Caki2 (cell line): ENCODE measurements at places on chromosomes 7 and 10. TPM values are rescaled to one million over a fixed set of nuclear protein-coding genes. Genes with fewer than 3 reads are reported as not detected.

The TMEM139 gene
- 79.0 and 102 TPM in 2 replicates for total RNA-seq

The TSPAN12 gene
- 45.3 and 46.5 TPM in 2 replicates for total RNA-seq

The DGKB gene
- not detected in 2 replicates for total RNA-seq

The DENND2A gene
- total RNA-seq = 0.34 and 0.75 TPM in 2 replicates

The SORBS1 gene
- total RNA-seq = 2.7 and 3.4 TPM in 2 replicates

The SPDYE9 gene
- total RNA-seq = not detected in 2 replicates

The OR2A1 gene
- total RNA-seq = not detected in 2 replicates

The CUTC gene
- total RNA-seq = 13.4 and 21.3 TPM in 2 replicates

The SFTPD gene
- total RNA-seq = 2.8 TPM in 1 of 2 replicates, not detected in the other

The LIPF gene
- total RNA-seq = not detected in 2 replicates

The GSTO2 gene
- total RNA-seq = 2.8 and 15.1 TPM in 2 replicates

The HIBADH gene
- 171 and 192 TPM in 2 replicates for total RNA-seq

The HBP1 gene
- 44.4 and 47.3 TPM in 2 replicates for total RNA-seq

The OR2A12 gene
- total RNA-seq = not detected in 2 replicates

The SLC12A9 gene
- total RNA-seq = 16.5 and 19.8 TPM in 2 replicates

The UCN3 gene
- total RNA-seq = not detected in 2 replicates

The ANKRD22 gene
- total RNA-seq = not detected in 2 replicates

The VSTM2A gene
- total RNA-seq = not detected in 2 replicates

The PLXDC2 gene
- total RNA-seq = 4.7 and 7.4 TPM in 2 replicates

The SEMA3C gene
- total RNA-seq = 49.8 and 69.8 TPM in 2 replicates

The C10orf67 gene
- 0.07 and 0.14 TPM in 2 replicates for total RNA-seq

The SLC35G1 gene
- 0.49 and 1.3 TPM in 2 replicates for total RNA-seq

The NME8 gene
- total RNA-seq = not detected in 2 replicates

The RAB19 gene
- 6.3 TPM in 1 of 2 replicates, not detected in the other for total RNA-seq

The ADIRF gene
- total RNA-seq = not detected in 2 replicates

The PON1 gene
- total RNA-seq = not detected in 2 replicates

The SPAM1 gene
- total RNA-seq = not detected in 2 replicates

The DRGX gene
- total RNA-seq = not detected in 2 replicates

The SYT15 gene
- total RNA-seq = not detected in 2 replicates

The MSMB gene
- total RNA-seq = not detected in 2 replicates

The ICA1 gene
- 2.1 and 12.5 TPM in 2 replicates for total RNA-seq

The ATOH7 gene
- total RNA-seq = not detected in 2 replicates

The ARF5 gene
- 308 and 345 TPM in 2 replicates for total RNA-seq

The C7orf25 gene
- total RNA-seq = 12.2 and 14.4 TPM in 2 replicates

The NUTM2A gene
- total RNA-seq = 1.7 TPM in 1 of 2 replicates, not detected in the other

The MALRD1 gene
- total RNA-seq = not detected in 2 replicates

The DKK1 gene
- total RNA-seq = 4.5 and 8.6 TPM in 2 replicates

The FAM171A1 gene
- 9.3 and 13.2 TPM in 2 replicates for total RNA-seq

The IKZF1 gene
- not detected in 2 replicates for total RNA-seq

The SUN3 gene
- total RNA-seq = not detected in 2 replicates

The PLAU gene
- 27.6 and 31.4 TPM in 2 replicates for total RNA-seq

The GARIN1A gene
- total RNA-seq = not detected in 2 replicates

The PRKCQ gene
- total RNA-seq = 9.8 and 10.8 TPM in 2 replicates

The YAE1 gene
- 26.6 and 28.9 TPM in 2 replicates for total RNA-seq

The VSTM4 gene
- 1.7 and 2.1 TPM in 2 replicates for total RNA-seq

The ZNF138 gene
- 2.9 and 17.0 TPM in 2 replicates for total RNA-seq

The PILRA gene
- total RNA-seq = 0.41 and 0.91 TPM in 2 replicates

The TNRC18 gene
- 12.6 and 23.3 TPM in 2 replicates for total RNA-seq
